HT-29 (cell line): ENCODE measurements at places on chromosomes 4 and X.

DNA sequence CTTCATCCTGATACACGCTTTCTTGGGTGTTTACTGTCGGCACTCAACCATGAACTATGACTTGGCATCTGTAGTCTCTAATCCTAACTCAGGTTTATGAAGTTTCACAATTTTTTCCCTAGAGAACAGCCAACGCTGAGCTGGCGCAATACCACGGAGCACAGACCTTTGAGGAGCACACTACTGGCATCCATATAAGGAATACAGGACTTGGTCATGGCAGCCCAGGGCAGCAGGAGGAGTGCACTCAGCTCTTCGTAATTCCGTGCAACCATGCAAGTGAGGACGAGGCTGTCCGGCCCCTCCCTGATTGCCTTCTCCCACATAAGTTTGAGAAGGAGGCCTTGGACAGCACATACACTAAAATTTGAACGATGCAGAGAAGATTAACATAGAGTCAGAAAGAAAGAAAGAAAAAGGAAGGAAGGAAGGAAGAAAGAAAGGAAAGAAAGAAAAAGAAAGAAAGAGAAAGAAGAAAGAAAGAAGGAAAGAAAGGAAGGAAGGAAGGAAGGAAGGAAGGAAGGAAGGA, 41.0 kb upstream of the PDLIM5 start:
- no peak for DNase-seq

- DNase-seq = no peak
Measured at GRCh38 chr4:15690020-15690809, 8.6 kb downstream of the FAM200B start.

GRCh38 chr4:21543514-21543913, 405.1 kb downstream of the KCNIP4 start:
- no peak for DNase-seq

DNA sequence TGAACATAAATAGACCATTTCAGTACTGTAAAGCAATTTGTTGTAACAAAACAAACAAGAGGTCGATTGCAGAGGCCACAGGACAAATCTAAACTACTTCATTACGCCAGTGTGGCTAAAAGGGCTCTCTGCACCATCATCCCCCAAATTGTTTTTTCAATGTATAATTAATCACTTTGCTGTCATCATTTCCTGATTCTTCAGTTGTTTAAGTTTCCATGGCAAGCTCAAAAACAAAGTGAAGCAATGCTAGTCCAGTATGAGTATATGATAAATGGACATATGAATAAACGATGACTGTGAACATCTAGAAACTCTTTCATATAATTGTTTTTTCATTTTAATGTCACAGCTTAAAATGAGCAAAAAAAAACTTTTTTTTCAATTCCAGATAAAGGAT, 235.4 kb upstream of the FGF13 start:
- no peak for DNase-seq

DNA sequence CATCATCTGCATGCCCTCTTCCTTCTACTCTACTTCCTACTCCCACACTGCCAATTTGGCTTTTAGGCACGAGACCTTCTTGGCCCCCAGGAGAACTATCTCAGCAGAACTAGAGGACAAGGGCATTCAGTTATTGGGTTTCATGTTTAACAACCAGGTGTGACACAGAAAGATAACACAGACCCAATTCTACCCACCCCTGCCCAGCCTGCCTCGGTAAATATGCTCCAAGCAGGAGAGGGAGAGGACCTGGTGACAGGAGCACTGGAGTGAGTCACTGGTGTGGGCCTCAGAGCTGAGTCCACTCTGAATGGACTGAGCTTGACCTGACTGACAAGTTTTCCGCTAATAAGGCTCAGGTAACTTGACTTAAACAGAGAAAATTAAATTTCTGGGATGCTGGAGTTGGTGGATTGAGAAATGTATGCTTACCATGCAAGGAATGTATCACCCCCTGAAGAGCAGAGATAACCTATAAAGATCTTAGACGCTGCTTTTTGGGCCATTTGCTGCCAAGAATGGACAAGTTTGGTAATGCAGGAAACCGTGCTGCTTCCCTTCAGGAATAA, 52.5 kb downstream of the CASP3 start:
- DNase-seq = peak; percentile 25

DNA sequence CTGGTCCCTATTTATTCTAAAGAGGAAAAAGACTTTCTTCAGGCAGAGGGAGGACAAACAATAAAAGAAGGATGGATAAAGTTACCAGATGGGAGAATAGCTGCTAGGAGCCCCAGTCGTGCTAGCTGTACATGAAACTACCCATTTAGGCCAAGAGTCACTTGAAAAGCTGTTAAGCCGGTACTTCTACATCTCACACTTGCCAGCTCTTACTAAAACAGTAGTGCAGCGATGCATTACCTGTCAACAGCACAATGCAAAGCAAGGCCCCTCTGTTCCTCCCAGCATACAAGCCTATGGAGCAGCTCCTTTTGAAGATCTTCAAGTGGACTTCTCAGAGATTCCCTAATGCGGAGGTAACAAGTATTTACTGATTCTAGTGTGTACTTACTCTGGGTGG, 1138.8 kb downstream of the ARAP2 start:
- DNase-seq = peak; percentile 19

- DNase-seq = no peak
Measured at GRCh38 chrX:44507292-44507691, 35.4 kb downstream of the FUNDC1 start.

GRCh38 chrX:45715748-45716147, 515.1 kb upstream of the DIPK2B start:
- DNase-seq = no peak
